Activated CD8-positive, alpha-beta memory T cell treated with anti-CD3 and anti-CD28 coated beads for 48 hours (primary cell): ENCODE measurements at places on chromosomes 6 and 20.

DNA sequence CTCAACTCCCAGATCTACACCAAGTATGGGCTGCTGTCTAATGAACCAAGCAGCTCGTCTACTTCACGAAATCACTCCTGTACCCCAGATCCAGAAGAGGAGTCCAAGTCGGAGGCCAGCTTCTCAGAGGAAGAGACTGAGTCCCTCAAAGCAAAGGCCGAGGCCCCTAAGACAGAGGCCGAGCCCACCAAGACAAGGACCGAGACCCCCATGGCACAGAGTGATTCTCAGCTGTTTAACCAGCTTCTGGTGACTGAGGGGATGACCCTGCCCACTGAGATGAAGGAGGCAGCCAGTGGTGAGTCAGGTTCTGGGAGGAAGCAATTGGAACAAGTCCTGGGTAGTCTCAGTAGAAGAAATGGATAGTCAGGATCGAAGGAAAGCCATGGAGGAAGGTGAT is 5.8 kb downstream of the CUL9 start:
- DNase-seq = no peak

DNA sequence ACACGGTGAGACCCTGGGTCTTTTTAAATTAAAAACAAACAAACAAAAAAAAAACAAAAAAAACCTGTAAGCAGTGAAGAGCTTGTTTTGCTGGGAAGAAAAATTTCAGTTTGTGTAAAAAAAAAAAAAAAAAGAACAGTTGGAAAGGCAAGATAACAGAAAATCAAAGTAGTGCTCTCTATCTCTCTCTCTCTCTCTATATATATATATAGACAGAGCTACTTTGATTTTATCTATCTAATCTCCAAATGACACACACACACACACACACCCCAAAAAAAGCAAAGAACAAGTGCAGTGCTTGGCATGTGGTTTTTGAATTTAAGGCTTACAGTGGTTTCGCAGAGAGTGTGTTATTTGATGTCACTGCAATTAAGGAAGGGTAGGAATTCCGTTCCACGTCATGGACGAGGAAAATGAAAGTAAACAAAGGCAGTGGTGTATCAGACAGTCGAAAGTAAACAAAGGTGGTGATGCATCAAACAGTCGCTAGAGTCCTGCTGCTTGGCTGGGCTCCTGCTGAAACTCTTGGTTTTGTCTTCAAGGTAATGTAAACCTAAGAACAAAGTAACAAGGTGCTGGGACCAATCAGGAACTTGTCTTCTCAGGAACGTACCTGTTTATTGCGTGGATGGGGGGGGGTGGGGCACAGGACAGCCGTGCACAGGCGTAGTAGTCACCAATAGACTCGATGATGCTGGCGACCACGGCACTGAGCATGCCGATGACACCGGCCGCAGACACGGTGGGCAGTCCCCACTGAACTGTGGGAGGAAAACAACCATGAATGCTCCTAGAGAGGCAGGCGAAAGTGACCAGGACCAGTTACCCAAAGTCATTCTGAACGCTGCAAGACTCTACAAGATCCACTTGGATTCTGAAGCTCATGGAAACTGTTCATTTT is 131.8 kb downstream of the SLC23A2 start:
- no peak for DNase-seq

DNA sequence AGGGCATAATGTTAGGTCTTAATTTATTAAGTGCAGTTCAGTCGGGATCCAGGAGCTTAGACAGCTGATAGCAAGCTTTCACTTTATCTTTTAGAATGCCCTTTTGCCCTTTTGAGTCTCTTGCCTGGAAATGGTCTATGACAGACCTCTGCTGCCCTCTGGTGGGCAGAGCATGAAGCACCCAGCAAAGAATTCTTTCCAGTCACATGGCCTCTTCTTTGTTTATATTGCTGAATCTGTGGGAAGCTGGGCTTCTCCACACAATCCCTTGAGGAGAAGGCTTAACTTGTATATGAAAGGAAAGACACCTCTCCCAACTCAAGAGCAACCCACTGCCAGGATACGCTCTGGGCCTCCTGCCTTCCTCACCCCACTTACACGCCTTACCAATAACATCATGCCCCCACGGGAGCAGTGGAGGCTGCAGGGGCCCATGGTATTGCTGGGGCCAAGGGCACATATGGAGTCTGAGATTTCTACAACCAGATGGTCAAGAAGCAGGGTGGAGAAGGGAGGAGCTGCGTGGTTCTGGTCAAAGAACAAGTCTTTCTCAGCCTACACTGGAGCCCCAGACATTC is 20.4 kb downstream of the WFDC3 start:
- peak; percentile 64 for DNase-seq

- DNase-seq = no peak
These were observed 53.7 kb downstream of the BMP7 start for GRCh38 chr20:57212534-57213276.

DNA sequence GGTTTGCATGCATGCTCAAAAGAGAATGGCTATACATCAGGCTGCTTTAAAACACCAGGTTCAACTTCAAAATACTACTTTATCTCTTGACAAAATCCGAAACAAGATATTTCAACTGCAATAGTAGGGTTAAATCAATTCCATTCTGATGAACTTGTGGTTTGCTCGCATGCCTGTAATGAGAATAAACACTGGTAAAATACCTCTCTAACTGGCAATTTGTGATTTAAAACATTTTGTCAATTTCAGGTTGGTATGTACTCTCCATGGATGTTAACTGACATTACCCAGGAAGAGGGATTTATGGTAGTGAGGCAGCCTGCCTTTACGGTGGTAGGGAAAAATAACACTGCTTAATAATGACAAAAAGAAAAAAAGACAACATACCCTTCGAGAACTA is 74.4 kb downstream of the MBOAT1 start:
- no peak for DNase-seq

DNA sequence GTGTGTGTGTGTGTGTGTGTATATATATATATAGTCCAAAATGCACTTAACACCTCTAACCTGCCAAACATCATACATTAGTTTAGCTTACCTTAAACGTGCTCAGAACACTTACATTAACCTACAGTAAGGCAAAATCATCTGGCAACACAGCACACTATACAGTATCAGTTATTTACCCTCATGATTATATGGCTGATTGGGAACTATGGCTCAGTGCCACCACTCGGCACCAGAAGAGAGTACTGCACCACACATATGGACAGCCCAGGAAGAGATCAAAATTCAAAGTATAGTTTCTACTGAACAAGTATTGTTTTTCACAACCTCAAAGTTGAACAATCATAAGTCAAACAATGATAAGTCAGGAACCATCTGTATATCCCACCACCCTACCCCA is 59.8 kb downstream of the FAXC start:
- DNase-seq = no peak

GRCh38 chr6:126312013-126312665 is 27.8 kb upstream of the CENPW start:
- DNase-seq = no peak

DNA sequence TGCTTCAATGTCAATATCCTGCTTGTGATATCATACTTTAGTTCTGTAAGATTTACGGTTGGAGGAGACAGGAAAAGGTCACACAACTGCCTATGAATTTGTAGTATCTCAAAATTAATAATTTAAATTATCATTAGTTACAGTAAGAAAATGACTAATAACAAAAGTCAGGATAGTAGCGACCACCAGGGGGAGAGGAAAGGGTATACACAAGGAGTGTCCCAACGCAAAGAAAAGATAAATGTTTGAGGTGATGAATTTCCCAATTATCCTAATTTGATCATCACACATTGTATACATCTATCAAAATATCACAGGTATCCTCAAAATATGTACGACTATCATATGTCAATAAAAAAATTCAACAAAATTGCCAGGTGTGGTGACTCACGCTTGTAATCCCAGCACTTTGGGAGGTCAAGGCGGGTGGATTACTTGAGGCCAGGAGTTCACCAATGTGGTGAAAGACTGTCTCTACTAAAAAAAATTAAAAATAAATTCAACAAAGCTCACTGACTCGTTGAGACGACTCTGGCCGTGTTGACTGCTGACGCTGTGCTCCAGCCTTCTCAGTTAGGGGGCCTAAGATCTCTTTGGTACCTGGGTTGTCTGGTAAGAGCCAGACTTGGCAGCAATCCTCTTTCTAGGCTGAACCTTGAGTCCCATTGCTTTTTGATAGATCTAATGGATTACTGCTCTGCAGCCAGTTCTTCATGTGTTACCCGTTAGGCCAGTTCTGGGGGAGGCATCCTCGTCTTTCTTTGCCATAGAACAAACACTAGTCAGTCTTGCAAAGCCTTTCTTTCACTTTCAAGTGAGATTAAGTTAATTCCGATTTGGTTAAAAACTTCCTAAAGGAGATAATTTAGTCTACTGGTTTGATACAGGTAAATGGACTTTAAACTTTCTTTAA is 9.0 kb upstream of the OVOL2 start:
- DNase-seq = no peak

GRCh38 chr6:125748406-125749172 is 843 bp upstream of the HEY2 start:
- no peak for DNase-seq

DNA sequence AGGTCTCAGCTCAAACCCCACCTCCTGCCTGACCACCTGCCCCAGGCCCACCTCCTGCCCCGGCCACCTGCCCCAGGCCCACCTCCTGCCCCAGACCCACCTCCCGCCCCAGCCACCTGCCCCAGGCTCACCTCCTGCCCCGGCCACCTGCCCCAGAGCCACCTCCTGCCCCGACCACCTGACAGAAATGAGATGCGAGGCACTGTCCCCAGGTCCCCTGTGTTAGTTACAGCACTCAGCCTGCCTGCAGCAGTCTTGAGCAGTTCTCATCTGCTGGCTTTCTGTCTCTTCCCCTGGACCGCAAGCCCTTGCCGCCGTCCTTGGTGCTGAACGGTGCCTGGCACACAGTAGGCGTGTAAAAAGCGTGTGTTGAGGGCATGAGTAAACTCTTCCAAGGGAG is 79.5 kb downstream of the CDH4 start:
- DNase-seq = no peak

GRCh38 chr20:60599381-60599780 is 641.2 kb downstream of the CDH26 start:
- DNase-seq = no peak

- no peak for DNase-seq
These were observed 15.5 kb upstream of the CLDN20 start for GRCh38 chr6:155248008-155249001.

DNA sequence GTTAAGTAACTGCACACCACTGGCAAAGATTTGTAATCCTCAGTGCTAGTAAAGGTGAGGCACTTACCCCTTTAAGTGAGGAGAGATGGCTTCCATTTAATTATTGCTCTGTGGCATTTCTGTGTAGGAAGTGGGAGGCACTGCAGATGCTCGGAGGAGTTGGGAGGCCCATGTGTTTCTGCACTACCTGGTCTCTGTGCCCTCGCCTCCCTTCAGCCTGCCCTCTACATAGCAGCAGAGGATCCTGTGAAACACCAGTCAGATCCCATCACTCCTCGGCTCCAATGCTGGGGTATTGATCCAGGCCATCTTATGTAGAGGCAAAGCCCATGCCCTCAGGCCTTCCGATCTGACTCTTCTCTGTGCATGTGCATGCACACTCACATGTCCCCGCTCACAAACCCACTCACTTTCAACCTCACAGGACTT is 67.0 kb downstream of the SLX4IP start:
- DNase-seq = no peak

DNA sequence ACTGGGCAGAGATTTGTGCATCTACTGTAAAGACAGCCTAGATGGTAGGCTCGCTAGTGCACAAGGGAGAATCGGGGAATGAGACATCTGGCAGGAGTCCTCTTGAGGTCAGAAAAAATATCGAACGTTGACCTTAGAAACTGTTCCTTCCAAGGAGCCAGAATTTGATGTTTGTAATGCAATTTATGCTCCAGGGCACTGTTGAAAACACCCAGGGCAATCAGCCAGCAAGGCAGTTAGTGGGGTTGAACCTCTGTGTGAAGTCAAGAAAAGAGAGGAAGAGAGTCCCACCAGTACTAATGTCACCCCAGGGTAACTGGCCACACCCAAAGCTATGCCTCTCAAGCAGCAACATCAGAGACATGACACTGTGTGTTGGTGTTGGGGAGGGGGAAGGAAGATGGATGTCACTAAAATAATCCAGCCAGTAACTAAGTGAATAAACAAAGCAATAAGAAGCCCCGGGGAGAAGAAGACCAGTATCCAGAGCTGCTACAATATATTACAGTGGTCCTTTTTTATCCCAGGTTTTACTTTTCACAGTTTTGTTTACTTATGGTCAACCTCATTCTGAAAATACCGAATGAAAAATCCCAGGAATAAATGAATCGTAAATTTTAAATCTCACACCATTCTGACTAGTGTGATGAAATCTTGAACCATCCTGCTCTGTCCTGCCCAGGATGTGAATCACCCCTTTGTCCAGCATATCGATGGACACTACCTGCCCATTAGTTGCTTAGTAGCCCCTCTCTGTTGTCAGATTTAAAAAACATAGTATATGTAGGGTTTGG is 32.9 kb upstream of the PDE10A start:
- DNase-seq = no peak

DNA sequence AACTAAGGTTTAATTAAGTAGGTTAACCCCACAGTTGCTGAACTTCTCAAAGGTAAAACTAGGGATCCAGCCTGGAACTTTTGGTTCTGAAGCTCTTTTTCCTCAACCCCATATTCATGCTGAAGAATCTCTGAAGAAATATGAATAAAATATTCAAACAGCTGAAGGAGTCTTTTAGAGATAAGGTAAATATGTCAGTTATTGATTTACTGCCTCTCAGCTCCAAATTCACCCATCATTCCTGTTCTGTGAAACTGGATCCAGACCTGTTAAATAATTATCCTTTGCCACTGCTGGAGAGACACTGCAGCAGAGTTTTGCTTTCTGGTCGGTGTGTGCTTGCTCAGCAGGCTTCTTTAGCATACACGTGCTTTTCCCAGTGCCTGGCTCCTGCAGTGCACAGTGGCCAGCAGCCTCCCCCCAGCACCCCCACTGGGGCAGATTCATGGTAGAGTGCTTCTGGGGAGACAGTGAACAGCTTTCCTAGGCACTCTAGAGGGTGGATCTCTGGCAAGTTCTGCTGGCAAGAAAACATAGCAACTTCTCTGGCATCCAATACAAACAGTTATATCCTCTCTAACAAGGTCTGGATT is 62.0 kb upstream of the BCLAF1 start:
- no peak for DNase-seq

- DNase-seq = no peak
These were observed 9.9 kb downstream of the HAO1 start for GRCh38 chr20:7930343-7930742.

DNA sequence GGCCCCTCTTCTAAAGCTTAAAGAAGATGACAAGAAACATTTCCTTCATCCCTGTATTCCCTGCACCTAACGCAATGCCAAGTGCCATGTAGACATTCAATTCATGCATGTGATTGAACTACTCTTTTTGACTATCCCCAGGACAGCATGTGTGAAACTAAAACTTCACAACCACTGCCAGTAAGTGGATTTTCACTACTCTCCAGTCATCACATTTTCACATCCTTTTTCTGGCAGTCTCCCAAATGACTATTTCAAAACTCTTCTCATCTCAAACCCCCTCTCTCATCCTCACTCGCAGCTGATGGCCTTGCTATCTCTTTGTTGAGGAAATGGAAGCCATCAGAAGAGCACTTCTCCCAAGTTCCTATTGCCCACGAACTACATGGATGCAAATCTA is 122.6 kb downstream of the OPRM1 start:
- no peak for DNase-seq
